ENCODE measurements at places on chromosomes 7 and 10.

DNA sequence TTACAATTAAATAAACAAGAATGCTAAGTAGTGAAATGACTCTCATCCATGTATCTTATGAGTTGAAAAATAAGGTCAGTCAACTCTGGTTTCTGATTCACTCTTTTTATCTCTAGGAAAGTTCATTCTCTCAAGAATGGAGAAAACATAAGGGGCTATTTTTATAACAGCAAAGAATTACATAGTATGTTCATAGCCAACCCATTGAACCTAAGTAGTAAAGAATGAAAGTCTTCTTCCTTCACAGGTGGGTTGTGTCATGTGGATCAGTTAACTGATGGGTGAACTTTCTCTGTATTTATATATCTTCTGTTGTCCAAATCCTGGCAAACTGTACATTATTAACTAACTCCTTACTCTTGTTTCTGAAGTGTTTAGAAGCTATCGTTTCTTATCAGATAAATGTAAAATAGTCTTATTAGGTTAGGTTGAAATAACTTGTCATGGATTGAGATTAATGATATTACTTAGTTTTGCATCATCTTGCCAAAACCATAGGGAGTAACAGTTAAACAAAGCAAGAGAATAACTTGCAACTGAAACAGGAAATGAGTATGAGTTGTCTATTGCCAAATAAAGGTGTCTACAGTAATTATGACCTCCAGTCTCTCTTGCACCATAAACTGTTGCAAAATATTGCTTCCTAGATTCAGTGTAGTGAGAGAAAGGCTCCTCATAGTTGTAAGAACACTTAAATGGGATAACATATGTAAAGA is 86.8 kb downstream of the ANKRD7 start:
- DNase-seq = peak; percentile 98

DNA sequence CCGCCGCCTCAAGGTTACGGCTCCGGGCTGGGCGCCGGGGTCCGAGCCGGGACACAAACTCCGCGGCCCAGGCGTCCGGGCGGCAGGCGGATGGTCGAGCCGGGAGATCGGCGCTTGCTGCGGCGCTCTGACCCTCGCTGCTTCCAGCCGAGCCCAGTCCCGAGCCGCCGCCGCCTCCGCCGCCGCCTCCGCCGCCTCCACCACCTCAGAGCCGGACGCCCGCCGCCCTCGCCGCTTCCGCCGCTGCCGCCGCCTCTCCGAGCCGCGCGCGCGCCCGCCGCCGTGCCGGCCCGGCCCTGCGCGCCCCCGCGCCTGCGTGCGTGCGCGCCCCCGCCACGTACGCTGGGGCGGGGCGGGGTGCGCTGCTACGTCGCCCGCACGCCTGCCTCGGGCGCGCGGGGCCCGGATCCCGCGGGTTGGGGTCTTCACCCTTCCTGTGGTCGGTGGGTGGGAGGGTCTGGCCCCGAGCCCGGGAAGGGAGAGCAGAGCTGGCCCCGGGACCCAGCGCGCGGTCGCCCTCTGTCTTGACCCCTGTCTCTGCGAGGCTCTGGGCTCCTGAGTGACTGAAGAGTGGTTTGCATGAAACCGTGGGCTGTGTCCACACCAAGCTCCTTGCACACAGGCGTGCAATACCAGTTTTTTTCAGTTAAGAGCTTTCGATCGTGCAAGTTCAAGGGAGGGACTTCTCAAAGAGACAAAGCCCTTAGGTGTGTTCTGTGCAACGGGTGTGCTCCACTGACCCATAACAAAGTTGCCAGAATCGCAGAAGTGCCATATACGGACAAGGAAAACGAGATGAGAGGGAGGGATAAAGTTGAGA is at the start of gene SMURF1:
Gene SMURF1, minus strand, starts transcription at position 256 of the 820 bp plus-strand sequence. CDS start 328 bp downstream, outside the sequence.
- peak; percentile 84 for DNase-seq

DNA sequence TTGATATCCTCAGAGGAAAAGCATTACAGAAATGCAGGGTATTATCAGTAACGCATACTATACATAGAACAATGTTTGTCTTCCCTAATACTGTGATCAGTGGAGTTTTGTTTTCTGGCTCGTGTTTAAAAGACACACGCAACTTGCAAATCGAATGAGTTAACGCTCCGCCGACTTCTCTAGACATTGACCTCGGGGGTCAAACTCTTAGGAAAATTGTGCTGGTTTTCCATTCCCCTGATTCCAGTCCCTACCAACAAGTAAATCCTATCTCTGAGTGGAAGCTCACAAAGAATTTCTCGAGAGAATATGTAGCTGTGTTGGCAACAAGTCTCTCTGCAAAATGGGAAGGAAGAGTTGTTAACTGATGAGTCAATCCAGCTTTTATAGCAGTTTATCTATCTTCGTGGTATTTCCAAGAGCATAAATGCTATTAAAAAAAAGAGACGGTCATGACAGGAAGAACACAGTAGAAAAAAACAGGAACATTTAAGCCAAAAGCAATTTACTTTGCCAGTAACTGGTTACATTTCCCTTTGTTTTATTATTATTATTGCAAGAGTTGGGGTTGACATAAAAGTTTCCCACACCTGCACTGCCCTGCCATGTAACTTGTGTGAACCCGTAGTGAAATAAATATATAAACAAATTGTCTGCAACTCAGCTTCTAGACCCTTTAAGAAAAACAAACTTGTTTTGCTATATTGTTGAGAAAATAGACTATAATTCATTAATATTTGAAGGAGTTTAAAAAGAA is 144.4 kb downstream of the ARID5B start:
- peak; percentile 66 for DNase-seq

GRCh38 chr7:65827366-65827765 is 45.5 kb upstream of the VKORC1L1 start:
- no peak for DNase-seq

DNA sequence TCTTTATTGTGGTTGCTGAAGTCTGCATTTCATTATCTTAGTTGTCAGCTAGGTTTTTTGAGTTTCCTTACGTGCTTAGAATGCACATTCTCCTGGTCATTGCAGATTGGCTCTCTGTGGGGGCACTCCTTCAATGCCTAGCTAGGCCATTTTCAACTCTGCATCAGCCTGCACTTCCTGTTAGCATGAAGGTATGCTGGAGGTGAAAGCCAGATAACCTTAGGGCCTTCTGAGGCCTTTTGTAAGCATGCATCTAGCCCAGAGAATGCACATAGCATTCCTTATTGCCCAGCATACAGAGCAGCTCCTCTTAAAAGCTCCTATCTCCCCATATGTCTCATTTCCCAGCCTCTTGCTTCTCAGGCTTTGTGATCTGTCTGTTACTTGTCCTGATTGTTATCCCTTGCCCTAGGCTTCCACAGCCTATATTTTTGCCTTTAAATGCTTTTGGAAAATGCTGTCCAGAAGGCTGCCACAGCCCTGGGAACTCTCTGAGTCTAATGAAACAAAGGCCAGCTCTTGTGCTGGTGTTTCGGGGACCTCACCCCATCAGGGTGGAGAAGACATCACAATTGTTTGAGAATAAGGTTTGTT is 108.1 kb upstream of the IGFBP3 start:
- DNase-seq = no peak

GRCh38 chr7:28179120-28180030 is 1.2 kb downstream of the JAZF1 start:
- peak; percentile 89 for DNase-seq

- no peak for DNase-seq
Observed at GRCh38 chr7:26159243-26159642, 7.2 kb downstream of the NFE2L3 start.
